SJSA1 (cell line): ENCODE measurements at places on chromosomes 11 and 22.

DNA sequence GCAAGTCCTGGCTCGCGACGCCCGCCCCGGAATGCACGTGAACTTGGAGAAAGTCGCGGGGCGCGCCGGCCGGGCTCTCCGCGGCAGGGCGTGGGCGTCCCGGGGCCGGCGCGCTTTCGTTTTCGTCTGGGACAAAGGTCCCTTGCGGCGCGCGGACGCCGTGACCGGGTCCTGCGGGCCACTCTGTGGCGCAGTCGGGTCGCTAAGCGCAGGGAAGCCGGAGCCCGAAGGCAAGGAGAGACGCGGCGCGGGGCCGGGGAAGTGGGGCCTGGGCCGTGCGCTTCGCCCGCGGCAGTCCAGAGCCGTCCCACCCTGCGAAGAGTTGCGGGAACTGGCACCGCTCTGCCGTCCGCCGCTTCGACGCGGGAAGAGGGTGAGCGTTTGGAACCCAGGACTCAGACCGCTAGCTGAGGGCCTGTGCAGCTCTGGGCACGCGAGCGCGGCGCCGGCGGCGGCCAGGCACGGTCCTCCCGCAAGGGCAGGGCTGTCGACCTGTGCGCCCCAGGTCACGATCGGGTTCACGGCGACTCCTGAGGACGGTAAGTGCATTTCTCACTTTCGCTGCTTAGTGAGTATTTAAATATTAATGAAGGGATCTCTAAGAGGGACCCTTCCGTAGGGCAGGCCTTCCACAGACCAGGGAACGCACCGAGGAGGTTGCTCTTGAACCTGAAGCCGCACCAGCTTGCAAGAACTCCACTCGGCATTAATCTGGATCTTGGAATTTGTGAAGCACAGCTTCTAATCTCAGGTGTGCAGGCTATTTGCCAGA lies 78.0 kb upstream of the PPARA start:
- peak; percentile 69 for DNase-seq

DNA sequence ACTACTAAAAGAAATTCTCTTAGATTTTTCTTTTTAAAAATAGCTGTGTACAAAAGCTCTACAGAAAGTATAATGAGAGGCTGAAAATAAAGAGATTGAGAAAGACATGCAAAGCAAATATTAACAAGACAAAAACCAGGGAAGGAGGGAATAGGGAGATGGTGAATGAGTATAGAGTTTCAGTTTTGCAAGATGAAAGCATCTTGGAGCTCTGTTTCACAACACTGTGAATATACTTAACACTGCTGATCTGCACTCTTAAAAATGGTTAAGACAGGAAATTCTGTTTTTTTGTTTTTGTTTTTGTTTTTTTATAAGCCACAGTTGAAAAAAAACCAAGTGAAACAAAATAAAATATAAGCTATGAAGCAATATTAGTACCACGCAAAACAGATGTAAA lies 5.5 kb downstream of the TMEM218 start:
- DNase-seq, result no peak

- DNase-seq, result no peak
These were observed 46.1 kb downstream of the RASSF10 start for GRCh38 chr11:13055200-13055599.

GRCh38 chr11:121435551-121436511 lies 16.3 kb upstream of the SORL1 start:
- DNase-seq, result no peak

DNA sequence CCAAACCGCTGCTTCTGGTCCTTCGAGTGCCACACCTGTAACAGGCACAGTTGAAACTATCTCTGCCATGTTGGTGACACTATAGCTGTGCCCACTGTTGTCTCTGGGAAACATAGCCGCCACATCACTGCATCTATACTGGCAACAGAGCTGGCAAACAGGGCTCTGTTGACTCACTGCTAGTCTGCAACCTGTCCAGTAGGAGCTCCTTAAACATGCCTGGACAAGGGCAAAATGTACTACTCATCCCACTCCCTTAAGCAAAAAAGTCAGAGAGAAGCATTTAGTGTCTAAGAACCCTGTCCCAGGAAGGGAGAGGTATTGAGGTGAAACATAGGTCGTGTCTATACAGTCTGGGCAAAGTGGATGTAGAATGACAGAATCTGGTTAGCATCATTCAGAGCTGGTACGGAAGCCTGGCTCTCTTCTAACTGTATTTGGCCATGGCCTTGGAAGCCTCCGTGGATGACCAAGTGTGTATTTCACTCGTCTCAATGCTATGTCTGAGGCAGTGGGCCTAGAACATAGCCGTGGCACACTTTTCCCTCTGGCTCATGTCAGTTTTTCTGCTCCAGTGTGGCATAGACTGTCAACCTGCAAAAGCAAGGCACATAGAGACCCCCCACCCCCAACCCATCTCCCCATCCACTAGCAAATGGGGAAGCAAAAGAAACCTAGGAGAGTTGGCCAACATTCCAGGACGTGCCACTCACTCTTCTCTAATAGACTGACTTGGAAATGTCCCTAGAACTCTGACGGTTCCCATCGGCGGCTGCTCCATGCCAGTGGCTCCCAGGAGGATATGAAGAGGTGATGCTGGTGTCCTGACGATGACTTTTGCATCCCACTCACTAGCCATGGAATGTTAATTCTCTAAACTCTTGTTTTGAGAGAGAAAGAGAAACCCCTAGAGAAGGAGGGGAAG lies 21.4 kb upstream of the PISD start:
- DNase-seq, result no peak

- DNase-seq, result no peak
These were observed 17.4 kb downstream of the ZBTB16 start for GRCh38 chr11:114076921-114077331.

- DNase-seq, result no peak
These were observed 1288.6 kb upstream of the CNTN5 start for GRCh38 chr11:97732011-97732632.

DNA sequence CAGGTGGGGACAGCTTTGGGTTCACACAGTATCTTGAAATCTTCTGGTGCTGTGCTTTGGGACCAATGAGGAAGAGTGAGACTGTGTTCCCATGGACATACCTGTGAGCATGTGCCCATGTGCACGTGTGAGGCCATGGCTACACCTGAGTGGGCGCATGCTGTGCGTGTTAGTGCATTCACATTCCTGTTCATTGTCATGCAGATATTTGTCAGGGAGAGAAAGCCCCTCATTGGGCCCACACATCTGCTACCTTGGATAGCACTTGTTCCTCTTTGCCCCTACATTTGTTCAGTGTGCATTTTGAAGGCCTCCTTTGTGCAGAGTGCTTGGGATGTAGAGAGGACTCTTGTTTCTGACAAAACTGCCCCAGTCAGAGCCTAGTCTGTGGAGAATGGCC lies 154.3 kb upstream of the E2F8 start:
- DNase-seq, result no peak

DNA sequence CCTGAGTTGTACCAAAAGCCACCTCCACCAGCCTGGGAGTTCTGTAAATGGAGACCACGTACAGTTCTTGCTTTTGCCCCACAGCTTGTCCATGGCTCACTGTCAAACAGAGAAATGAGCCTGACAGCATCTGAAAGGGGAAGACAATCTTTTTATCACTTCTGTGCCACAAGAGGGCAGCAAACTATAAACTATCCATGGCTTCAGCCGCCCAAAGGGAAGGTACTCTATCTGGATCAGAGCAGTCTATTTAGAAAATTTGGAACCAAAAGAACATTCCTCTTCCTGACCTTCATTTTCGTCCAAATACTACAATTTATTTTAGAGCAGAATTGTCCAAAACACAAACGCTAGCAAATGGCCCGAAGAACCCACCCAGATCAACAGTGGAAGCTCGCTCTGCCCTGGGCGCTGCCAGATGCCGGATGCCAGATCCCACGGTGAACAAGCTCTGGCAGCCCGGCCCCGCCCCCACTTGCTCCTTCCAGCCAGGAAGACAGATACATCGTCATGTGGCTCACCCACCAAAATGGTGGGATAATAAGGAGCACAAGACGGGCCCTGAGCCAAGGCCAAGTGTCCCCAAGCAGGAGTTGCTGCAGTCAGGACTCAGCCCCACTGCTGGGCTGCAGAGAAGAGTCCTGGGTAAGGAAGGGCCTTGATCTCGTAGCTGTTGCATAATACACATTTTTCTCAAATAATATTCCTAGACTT lies 23.9 kb upstream of the SCGB1A1 start:
- DNase-seq, result peak; percentile 94

DNA sequence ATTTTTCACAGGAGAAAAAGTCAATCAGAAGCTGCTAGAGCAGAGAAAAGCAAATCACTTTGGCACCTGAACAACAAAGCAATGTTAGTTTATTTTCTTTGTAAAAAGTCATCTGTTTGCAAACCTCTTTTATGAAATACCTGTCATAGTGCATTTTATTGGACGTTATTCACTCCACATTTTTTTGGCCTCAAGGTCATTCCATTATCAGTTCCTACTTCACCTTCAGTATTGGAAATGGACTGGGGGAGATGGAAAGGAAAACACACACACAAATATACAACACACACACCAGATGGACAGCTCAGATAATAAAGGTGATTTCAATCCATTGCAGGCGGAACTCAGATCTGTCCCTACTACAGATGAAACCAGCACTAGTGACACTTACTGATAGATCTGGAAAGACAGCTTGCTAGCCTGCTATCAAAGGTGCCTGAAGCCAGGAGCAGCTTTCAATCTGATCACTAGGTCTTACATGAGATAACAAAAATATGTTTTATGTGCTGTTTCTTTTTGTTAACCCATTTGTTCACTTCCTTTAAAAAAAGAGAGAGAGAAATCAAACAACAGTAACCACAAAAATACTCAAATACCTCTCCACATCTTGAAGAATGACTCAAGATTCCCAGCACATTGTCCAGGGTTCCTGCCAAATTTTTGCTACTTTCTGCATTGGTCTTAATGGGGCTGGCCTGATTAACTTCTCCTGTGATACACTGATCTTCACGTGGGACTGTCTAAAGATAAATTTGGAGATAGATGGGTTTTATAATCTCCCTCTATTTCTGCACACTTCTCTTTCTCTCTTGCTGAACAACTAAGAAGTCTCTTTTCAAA lies 844.3 kb upstream of the TENM4 start:
- DNase-seq, result no peak

GRCh38 chr22:17931400-17931825 lies 92.9 kb downstream of the MICAL3 start:
- no peak for DNase-seq

DNA sequence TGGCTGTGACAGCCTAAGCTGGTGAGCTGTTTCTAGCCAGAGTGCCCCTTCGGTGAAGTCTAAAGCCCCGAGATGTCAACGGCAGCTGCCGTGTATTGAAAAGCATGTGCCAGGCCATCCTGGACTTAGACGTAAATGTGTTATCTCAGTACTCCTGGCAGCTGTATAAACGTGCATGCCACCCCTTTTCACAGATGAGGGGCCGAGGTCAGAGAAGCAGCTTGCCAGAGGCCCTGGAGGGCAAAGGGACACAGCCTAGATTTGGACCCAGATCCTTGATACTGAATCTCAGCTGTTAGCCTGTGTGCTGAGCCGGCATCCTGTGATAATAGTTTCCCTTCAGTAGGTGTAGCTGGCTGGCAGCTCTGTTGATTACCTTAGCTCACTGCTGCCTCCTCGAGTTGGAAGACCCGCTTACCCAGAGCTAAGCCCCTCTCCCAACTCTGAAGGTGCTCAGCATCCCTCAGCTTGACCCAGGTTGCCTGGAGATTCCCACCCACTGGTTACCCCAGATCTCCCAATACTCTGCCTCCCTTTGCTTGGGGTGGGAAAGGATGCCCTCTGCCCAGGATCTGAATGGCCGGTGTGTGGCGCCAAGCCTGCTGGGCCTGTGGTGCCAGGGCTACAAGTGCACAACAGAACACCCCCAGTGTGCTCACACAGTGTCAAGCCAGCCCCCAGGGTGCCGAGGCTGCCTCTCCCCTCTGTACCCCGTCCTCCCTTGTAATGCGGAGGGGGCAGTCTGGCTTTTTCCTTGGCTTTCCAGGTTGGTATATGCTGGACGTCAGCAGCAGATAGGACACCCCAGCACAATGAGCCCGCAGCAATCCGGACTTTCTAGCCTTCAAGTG lies 59.8 kb upstream of the WNT7B start:
- peak; percentile 48 for DNase-seq

DNA sequence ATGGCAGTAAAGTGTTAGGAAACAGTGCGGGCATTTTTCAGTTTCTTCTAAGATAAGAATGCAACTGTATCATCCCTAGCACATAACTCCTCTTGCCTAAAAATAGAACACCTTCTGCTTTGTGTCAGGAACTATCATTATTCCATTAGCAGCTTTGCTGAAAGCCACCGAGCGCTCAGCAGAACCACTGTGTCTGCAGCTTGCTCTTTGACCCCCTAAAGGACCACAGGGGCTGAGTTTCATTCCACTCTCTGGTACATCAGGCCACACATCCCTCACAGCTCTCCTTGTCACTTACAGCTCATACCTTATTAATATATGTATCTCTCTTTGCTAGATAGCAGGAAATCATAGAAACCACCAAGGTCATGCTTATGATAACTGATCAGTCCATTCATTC lies 360.2 kb downstream of the KCNA4 start:
- DNase-seq, result no peak

GRCh38 chr22:34800260-34800980 lies 265.5 kb upstream of the ISX start:
- no peak for DNase-seq

DNA sequence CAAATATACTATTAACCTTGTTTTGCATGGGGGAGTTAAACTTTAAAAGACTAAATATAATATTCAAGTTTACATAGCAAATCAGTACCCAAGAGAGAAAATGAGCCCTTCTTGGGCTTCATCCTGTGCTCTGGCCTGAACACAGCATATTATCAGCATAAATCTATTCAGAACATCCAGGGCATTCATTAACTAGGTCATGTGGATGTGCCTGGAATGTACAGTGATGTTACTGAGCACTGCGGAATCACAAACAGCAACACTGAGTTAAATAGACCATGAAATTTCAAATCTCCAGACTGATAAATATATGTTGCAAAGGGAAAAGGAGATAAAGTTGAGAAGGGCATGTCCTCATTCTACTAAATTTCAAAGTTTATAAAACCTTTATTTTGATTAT lies 426.4 kb downstream of the AASDHPPT start:
- DNase-seq, result no peak

- DNase-seq, result no peak
These were observed 44.9 kb downstream of the NPAT start for GRCh38 chr11:108177570-108177969.

DNA sequence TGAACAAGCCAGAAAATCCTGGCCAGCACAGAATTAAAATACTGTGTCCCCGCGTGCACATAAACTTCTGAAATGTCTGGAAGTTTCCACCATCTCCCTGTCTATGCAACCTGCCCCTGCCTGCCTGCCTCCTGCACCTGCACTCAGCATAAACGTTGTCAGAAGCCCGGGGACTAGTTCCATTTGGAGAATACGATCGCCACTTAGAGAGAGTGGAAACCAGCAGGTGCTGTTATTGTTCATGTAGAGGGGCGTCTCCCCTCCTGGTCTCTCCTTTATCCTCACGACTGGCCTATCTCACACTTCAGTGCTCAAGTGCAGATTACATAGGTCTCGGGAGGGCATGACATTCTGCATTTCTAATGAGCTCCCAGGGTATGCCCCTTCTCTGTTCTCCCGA lies 35.6 kb downstream of the MPPED1 start:
- no peak for DNase-seq

DNA sequence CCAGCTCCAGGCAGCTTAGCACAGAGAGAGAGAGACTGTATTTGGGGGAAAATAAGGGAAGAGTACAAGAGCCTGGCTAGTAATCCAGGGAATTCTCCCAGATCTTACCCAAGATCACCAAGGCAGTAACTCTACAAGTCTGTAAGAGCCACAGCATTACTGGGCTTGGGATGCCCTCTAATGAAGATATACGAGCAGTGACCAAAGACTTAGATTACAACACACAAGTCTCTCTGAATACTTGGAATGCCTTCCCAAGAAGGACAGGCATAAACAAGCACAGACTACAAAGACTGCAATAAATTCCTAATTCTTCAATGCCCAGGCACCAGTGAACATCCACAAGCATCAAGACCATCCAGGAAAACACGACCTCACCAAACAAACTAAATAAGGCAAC lies 17.7 kb downstream of the DNAJC24 start:
- DNase-seq, result no peak
